Activated naive CD4-positive, alpha-beta T cell treated with Interleukin-2 at 50 U/mL for 16 hours (primary cell): ENCODE measurements at places on chromosomes 13 and 19.

GRCh38 chr13:94753327-94753726 is 41.0 kb upstream of the SOX21 start:
- no peak for DNase-seq

DNA sequence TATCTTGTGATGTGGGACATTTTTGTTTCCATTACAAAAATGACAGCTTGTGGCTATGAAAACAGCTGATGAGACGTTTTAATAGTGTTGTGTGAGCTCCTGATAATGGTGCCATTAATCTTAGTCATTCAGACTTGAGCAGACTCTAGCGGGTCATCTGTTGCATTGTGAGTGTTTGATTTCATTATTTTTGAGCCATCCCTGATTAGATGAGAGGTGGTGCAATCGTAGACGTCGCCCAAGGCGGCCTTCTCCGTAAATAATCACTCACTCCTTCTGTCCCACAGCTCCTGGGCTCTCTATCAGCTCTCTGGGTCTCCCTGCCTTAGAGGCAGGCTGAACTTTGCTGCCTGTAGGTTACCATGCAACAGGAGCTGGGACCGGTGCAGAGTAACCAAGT is 528.0 kb upstream of the SGCG start:
- DNase-seq: no peak

DNA sequence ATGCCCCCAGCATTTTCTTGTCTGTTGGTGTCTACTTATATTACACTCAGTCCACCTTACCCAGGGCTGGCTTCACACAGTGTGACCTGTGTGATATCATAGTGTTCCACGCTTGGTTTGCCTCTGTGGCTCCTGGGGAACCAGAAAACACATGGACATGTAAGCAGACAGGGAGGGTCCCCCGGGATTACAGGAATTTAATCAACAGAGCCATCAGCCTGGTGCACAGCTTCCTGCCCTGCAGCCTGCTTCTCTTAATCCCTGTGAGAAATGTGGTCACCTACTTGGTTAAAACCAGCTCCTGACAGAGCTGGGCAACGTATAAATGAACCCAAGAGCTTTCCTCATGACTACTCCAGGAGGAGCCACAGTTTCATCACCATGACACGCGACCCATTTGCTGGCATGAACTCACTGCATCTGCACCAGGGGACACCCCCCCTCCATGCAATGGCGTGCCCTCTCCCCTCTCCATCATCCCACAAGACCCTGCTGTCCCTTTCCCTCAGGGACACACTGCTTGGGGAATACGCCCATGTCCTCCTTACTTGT is 152.1 kb downstream of the UQCRFS1 start:
- no peak for DNase-seq

- no peak for DNase-seq
Measured at GRCh38 chr13:44101347-44102083, 221.8 kb downstream of the LACC1 start.

- DNase-seq: no peak
Measured at GRCh38 chr13:68440874-68441273, 1210.7 kb upstream of the PCDH9 start.

GRCh38 chr19:50646074-50646807 is 3.0 kb upstream of the C19orf81 start:
- no peak for DNase-seq

- no peak for DNase-seq
Measured at GRCh38 chr19:16830679-16831078, 1.5 kb downstream of the SIN3B start.

DNA sequence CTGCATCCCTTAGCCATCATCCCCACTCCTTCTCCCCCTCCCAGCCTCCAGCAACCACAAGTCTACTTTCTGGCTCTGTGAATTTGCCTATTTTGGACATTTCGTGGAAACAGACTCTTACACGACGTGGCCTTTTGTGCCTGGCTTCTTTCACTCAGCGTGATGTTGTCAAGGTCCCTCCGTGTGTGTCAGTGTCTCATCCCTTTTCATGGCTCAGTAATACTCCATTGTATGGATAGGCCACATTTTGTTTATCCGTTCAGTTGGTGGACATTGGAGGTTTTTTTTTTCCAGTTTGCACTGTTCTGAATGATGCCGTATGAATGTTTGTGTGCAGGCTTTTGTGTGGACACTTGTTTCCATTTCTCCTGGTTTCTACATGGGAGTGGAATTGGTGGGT is 38.0 kb downstream of the BICRA start:
- DNase-seq: no peak

- no peak for DNase-seq
Measured at GRCh38 chr13:47747901-47748300, 253.2 kb downstream of the SUCLA2 start.

DNA sequence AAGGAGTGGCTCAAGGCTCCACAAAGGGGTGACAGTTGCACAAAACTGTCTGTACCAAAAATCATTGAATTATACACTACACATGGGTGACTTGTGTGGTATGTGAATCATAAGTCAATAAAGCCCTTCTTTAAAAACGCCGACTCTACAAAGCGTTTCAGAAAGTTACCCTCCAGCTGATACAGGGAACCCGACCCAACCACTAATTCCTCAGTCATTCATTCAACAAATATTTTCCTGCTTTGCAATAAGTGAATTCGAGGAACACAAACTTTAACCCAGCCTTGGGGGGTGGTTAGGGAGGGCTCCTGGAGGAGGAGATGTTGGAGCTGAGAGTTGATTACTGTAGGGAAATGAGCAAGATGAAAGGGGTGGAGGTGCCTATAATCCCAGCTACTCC is 32.0 kb downstream of the LTBP4 start:
- no peak for DNase-seq

DNA sequence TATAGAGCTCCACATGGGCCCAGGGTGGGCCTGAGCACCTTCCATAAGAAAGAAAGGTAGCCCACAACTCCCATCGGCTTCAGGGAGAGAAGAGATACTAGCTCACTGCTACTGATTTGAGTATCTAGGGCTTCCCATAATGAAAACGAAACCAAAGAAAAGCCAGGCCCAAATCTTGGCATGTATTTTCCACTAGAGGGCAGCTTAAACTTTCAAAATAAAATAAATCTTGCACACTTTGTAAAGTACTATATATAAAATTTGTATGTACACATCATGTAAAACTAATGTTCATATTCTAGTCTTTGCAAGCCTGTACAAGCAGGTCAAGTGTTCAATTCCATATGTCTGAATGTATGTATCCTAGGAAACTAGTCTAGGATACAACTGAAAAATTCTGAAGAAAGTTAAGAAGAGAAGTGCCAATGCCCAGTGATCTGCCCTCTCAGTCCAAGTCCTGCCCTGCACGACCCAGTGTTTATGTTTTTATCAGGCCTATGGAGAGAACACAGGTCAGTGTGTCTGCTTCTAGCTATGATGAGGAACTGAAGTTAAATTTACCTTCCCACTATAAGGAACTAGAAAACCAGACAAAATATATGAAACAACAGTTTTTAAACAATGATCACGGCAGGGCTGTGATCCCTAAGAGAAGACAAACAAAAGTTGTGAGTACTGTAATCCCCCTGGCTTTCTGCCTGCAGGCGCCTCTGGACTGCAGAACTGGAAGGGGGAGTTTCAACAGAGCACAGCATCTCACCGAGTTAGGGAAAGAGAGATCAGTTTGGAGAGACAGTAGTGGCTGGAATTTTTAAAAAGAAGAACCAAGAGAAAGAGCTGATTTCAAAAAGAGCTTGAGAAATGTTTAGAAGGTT is 475.7 kb downstream of the UQCRFS1 start:
- DNase-seq: no peak

- DNase-seq: no peak
Measured at GRCh38 chr13:81781471-81781870, 1440.5 kb upstream of the SPRY2 start.

GRCh38 chr13:30745906-30746686 is 10.8 kb downstream of the ALOX5AP start:
- DNase-seq: no peak

DNA sequence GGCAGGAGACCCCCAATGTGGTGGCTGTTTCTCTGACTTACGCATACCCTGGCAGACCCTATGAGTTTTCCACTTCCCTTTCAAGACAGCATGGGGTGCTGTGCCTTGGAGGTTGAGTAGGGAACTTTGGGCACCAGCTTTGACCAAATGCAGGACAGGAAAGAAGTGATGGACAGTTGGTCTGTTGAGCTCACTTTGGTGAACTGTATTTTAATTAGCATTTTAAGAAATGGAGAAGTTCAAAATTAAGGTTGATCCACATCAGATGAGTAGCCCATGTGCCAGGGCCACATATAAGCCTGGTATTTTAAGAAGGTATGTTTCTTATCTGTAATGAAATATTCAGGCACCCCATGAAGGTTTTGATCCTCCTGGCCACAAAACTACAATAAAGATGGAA is 46.1 kb upstream of the RAP2A start:
- no peak for DNase-seq

GRCh38 chr13:61162636-61163035 is 253.0 kb downstream of the PCDH20 start:
- DNase-seq: no peak

GRCh38 chr19:34317311-34317927 is 47.6 kb upstream of the GPI start:
- peak; percentile 4 for DNase-seq

DNA sequence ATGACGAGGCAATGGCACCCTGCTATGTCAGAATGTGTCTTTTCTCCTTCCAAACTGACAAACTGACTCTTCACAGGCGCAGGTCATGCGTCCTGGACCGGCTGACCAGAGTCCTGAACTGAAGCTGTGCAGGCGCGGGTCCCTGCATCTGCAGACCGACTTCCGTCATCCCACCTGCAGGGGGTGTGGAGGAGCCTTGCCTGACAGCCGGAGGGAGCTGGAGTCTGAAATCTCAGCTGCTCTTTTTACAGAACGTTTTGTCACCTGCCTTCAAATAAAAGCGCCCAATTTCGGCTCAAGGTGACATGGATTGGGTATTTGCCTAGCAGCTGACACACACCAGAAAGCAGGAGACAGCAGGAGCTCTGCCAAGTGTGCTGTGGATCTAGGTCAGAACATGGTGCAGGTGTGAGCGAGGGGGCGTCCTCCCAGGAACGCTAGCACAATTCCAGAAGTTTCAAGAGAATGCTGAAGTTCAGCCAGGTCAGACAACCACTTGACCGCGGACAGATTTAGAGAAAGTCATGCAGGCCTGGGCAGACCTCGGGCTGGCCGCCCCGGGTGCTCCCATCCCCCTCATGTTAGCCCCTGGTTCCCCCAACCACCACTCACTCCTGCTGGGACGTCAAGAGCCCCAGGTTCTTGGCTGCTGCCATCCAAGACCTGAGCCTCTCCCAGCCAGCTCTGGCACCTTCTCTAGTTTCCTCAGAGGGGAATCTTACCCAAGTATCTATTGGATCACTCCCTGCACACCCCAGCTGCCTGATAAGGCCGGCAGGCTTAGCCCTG is 32.8 kb downstream of the ELL start:
- no peak for DNase-seq

- DNase-seq: no peak
Measured at GRCh38 chr13:30712536-30713532, 22.5 kb upstream of the ALOX5AP start.

GRCh38 chr19:47096100-47096704 is 17.4 kb downstream of the ZC3H4 start:
- DNase-seq: no peak

- peak; percentile 18 for DNase-seq
Measured at GRCh38 chr13:46211116-46211482, 629 bp upstream of the LRRC63 start.

GRCh38 chr13:53038993-53039392 is 10.4 kb downstream of the OLFM4 start:
- DNase-seq: no peak

DNA sequence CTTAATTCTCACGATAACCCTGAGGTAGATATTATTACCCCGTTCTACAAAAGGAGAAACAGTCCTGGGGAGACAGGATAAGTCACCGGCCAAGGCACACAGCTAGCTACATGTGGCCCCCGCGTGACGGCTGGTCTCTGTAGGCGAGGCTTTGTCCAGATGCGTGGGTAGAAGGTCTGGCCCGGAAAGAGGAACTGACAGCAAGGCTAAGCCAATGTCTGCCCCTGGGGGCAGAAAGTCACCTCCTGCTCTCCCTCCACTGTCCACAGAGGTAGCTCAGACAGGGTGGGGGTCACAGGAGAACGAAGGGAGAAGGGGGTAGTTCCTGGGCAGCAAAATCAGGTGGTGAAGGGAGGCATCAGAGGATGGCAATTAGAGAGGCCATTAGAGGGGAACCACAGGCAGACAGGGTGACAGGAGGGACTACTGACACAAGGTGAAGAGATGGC is 1.8 kb downstream of the APOC4 start:
- no peak for DNase-seq
